ENCODE measurements at places on chromosomes 6 and 20.

DNA sequence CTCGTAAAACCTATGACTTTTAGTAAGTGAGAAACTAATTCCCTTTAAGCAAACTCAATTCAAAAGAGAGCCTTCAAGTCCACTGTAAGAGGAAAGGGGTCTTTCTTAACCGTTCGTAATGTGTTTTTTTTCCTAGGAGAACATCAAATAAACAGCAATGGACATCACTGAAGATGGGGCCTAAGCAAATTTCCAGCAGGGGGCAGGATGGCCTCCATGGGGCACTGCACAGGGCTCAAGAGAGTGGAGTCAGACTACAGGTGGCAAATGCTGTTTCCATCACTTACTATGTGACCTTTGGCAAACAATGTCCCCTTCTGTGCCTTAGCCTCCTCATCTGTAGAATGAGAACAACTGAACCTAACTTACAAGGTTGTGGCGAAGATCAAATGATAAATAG, 88.7 kb downstream of the ARHGAP18 start:
- no peak for DNase-seq

DNA sequence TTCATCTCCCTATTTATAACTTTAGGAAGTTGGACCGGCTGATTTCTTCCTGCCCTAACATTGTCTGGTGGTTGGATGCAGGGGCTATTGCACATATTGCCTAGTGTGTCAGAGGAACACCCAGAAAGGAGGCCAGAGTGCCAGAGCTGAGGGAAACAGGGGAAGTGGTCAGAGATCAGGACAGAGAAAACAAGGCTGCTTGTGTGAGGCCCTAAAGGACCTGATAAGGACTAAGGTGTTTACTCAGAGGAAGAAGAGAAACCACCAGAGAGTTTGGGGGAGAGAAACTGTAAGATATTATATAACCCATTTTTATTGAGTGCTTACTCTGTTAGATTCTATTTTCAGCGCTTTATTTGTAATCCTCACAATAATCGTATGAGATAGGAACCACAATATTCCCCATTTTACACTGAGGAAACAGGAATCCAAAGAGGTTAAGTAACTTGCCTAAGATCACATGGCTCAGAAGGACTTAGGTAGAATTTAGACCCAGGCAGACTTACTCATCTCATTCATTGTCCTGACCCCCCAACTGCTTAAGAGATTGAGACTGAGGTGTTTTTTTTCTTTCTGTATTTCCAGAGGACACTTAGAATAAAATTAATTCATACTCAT, 54.0 kb upstream of the REV3L start:
- DNase-seq: no peak

DNA sequence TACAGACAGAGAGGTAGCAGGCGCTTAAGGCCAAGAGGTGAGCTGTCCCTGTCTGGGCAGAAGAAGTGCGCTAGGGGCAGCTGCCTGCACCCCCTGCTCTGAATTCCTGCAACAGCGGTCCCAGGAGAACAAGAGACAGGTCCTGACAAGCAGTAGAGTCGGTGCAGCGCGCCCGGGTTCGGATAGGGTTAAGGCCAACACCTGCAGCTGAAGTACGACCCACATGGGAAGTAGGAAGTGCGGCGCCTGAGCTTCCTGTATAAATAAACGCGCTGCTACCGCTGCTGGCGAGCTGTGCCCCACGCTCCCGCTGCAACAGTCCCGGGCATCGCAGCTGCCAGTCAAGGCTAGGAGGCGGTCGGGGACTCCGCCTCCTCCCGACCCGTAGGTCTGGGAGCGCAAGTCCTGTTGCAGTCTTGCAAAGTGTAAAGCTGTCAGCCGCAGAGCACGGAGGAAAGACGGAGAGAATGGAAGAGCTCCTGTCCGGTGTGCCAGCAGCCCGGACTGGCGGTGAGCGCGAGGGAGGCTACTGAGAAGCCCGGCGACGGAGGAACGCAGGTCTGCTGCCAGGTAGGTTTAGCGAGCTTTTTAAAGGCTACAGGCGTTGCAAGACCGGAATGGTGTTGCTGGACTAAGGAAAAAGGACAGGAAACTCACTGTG, at the start of gene RNF144B:
Gene RNF144B, plus strand, starts transcription at position 290 of the 661 bp plus-strand sequence. CDS start 12,185 bp downstream, outside the sequence.
- peak; percentile 40 for DNase-seq

- no peak for DNase-seq
Observed at GRCh38 chr6:129136751-129137150, 253.8 kb downstream of the LAMA2 start.

GRCh38 chr6:155222506-155222905, 41.3 kb upstream of the CLDN20 start:
- no peak for DNase-seq

- DNase-seq: no peak
Observed at GRCh38 chr20:31484001-31484400, 8.9 kb downstream of the REM1 start.

DNA sequence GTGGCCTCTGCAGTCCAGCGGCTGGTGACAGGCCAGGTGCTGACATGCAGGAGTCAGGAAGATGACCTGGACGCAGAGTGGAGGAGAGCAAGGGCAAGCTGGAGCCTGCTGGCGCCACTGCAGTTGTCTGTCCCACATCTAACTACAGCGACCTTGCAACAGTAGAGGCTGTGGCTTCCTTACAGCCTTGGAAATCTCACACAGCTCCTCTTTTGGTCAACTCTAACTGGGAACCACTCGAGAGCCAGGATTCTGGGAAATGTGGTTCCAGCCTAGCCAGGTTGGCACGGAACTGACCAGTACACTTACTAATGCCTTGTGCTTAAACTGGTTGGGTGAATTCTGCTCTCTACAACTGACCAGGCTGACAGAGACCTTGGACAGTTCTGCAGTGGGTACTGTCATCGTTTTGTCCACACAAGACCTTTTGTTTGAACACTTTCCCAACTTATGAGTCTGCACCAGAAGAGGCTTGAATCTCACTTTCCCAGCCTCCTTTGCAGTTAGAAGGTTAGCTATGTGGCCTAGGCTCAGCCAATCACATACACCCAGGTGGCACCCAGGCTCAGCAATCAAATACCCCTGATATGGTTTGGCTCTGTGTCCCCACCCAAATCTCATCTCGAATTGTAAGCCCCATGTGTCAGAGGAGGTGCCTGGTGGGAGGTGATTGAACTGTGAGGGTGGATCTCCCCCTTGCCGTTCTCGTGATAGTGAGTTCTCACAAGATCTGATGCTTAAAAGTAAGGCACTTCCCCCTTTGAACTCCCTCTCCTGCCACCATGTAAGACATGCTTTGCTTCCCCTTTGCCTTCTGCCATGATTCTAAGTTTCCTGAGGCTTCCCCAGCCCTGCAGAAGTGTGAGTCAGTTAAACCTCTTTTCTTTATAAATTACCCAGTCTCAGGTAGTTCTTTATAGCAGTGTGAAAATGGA, 153.5 kb downstream of the ZMYND8 start:
- no peak for DNase-seq

GRCh38 chr6:66866801-66867200, 1159.8 kb upstream of the EYS start:
- no peak for DNase-seq

- no peak for DNase-seq
Observed at GRCh38 chr20:23303325-23304102, 47.1 kb upstream of the NXT1 start.

GRCh38 chr6:42158011-42158410, 15.2 kb upstream of the GUCA1A start:
- peak; percentile 70 for DNase-seq

DNA sequence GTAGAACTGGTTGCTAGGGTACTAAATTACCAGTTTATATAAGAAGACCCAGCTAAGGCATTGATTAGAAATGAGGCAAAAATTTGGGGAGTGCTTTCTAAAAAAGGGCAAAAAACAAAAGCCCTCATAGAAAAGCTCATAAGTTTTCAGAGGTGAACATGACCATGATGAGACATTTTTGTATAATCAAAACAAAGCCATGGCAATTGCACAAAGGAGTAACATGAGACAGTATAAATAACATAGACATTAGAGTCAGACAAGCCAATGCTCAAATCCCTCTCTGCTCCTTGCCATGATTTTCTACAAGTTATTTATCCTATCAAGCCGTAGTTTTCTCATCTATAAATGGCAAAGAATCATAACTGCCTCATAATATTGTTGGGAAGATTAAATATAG, 112.2 kb upstream of the ADTRP start:
- DNase-seq: no peak

- no peak for DNase-seq
Observed at GRCh38 chr6:23081701-23082100, 512.3 kb downstream of the HDGFL1 start.

GRCh38 chr20:18722371-18722770, 91.2 kb upstream of the SCP2D1 start:
- DNase-seq: no peak

- no peak for DNase-seq
Observed at GRCh38 chr6:36753671-36754405, 56.2 kb downstream of the RAB44 start.

- DNase-seq: peak; percentile 65
Observed at GRCh38 chr20:2946988-2947961, 74.0 kb downstream of the PTPRA start.

GRCh38 chr6:6503191-6503590, 85.3 kb upstream of the LY86 start:
- no peak for DNase-seq

- peak; percentile 82 for DNase-seq
Observed at GRCh38 chr20:44733341-44734069, 12.2 kb upstream of the KCNK15 start.

All from fibroblast of the aortic adventitia (primary cell).